ENCODE measurements at places on chromosomes 12 and 14. TPM values are rescaled to one million over a fixed set of nuclear protein-coding genes. Genes with fewer than 3 reads are reported as not detected.

Gene OR6C68
- not detected for total RNA-seq

DNA sequence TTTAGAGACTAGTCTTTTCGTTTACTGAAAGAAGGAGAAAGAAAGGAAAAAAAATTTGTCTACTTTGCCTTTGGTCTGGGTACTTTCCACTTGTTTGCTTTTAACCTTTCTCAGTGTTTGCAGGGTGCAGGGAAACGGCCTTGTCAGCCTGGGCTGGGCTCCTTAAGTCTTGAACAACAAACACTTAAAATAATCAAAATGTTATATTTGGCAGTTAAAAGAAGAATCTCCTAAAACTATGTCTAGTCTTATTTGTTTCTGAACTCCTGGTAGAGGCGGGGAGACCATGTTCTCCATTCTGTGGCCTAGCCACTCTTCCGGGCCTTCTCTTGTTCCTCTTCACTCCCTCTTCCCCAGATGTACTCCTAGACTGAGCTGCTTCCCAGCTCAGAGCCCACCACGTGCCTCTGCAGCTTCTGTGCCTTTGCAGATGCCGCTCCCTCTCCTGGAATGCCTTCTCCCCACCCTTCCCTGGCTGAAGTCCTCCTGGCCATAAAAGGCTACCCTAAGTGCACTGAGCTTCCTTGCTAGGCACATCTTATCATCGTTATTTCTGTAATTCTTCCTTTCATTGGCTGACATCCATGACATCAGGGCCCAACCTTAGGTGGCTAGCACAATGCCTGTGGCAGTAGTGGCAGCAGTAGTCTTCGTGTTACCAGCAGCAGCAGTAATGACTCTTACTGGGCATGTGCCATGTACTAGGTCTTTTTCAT, 432.9 kb downstream of the ZFP36L1 start:
- DNase-seq = no peak

DNA sequence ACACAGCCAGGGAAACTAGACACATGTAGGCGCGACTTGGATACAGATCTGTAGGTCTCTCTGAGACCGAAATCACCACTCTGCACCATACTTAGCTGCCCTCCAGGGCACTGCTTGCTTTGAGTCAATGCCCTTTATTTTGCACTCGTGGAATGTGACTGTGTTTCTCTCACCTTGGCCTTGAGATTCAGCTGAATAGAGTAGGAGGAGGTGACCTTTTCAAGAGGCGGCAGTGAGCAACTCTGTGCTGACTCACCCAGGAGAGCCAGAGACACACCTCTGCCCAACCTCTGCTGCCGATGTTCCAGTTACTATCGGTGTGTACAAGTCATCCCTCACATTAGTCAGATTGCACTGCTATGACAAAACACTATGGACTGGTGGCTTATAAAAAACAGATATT, 583.4 kb downstream of the VRK1 start:
- DNase-seq = no peak

- no peak for DNase-seq
Observed at GRCh38 chr14:33449703-33450395, 501.0 kb downstream of the EGLN3 start.

GRCh38 chr14:101008631-101009336, 105.3 kb upstream of the RTL1 start:
- DNase-seq = no peak

- no peak for DNase-seq
Observed at GRCh38 chr14:50954811-50955372, 10.6 kb upstream of the PYGL start.

DNA sequence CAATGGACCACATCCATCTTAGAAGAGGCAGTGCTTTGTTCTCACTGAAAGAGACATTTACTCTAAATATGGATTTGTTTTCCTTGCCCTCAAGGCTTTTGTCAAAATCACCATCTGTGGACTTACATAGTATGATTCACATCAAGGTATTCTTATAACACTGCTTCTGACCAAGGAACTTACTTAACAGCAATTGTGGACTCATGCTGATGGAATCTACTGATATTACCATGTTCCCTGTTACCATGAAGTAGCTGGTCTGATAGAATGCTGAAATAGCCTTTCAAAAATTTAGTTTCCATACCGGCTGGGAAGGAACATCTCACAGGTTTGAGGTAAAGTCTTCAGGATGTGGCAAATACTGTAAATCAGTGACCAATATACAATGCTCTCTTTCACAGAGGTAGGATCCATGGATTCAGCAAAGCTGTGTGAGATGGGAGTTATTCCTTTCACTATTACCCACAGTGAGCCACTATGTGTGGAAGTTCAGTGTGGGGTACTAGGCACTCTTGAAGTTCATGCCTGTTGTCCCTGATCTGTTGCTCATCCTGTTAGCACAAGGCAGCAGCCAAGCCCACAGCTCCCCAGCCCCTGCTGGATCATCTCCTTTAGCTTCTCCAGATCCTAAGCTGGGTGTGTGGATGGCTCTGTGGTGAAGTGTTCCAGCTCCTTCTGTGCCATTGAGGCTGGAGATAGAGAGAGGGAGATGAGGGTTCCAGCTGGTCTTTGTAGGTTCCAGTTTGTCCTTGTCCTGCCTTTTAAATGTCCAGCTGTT, 126.4 kb downstream of the ATP23 start:
- no peak for DNase-seq

DNA sequence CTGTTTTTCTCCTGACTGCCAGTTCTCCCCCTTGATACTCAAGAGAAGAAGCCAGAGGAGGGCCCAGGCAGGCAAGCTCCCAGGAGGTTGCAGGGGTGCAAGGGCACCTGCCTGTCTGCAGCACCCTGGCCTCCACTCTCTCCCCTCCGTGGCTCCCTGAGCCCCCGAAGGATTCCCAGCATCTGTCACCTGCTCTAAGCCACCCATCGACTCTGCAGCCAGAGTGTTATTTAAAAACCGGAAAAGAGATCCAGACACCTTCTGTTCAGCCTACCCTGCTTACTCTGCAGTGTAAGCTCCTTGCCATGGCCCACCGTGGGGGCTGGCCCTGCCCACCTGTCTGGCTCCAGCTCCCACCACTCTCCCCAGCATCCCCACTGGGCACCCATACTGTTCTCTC, 121.4 kb downstream of the KSR2 start:
- peak; percentile 57 for DNase-seq
